Inflammatory macrophage treated with lipopolysaccharide for 1 hour (primary cell): ENCODE measurements at places on chromosomes 1 and 21.
A peak's percentile ranks its signal among the peaks of the same experiment; 100 is the strongest.

DNA sequence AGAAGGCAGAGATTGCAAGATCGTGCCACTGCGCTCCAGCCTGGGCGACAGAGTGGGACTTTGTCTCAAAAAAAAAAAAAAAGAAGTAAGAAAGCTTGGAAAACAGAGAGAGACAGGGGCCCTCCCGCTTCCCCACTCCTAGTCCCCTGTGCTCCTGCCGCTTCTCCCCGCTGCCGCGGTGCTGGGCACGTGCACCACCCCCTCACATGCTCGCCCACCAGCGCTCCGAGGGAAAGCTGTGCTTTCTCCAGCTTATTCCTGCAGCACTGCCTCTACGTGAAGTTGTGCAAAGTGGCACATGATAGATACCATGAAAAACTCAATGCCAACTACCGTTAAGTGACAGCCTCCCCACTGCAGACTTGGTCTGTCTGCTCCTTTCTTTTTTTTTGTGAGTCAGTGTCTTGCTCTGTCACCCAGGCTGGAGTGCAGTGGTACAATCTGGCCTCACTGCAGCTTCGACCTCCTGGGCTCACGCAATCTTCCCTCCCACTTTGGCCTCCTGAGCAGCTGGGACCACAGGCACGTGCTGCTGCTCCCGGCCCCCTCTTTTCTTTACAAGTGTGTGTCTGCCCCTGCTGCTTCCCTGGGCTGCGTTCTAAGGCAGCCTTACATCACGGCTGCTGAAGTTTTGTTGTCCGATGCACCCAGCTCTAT is 15.4 kb downstream of the SLX9 start:
- DNase-seq: no peak

DNA sequence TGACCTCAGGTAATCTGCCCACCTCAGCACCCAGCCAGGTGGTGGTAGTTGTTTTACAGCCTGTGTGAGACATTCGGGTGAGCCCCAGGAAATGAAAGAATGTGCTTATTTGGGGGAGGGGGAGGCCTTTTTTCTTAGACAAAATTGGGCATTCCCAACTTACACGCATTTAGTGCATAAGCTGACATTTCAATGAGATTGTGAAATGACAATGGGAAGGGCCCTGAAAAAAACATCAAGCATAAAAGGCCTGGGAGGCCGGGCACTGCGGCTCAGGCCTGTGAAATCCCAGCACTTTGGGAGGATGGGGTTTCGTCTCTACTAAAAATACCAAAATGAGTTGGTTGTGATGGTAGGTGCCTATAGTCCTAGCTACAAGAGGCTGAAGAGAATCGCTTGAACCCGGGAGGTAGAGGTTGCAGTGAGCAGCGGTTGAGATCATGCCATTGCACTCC is 5.0 kb downstream of the GAS5 start:
- DNase-seq: peak; percentile 16

- DNase-seq: no peak
Observed at GRCh38 chr1:225928186-225929175, 4.4 kb upstream of the PYCR2 start.

DNA sequence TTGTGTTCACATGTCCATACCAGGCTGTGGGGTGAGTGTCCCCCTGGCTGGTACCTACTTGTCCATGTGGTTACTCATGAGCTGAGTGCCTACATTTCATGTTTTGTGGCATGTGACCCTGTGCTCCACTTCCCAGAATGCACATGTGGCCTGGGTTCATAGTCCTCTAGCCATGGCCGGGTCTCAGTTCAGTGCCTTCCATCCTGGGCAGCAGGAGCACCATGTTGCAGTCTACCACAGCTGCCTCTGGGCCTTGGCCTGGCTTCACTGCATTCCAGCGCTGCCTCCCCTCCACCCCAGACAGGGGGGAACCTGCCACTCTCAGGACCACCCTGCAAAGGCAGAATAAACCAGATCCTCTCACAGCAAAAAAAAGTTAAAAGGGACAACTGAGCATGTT is 5.5 kb downstream of the CEPT1 start:
- DNase-seq: no peak
